Activated gamma-delta T cell treated with anti-CD3 and anti-CD28 coated beads, Interleukin-2, amount 50 U/mL, for 16 hours (primary cell): ENCODE measurements at places on chromosomes 5 and 9.

- DNase-seq = no peak
Measured at GRCh38 chr5:111675201-111675934, 81.6 kb downstream of the NREP start.

GRCh38 chr9:35102465-35102768 is 514 bp downstream of the STOML2 start:
- no peak for DNase-seq

GRCh38 chr5:43680286-43680685 is 77.3 kb downstream of the NNT start:
- DNase-seq = no peak

DNA sequence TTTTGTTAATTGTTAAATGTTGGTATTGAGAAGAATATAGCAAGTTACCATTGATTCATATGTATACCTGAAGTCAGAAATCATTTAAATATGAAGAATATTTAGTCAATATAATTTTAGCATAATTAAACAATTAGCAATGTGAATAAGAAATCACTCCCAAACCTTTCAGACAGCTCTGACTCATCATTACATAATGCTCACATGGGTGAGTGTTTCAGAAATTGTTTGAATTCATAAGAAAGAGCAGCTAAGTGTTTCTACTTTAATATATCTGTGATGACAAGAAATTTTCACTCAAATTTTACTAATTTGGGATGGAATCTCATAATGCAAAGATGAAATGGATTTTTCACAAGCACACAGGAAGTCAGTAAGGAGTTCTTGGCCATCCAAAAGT is 42.0 kb upstream of the CDC42SE2 start:
- no peak for DNase-seq

DNA sequence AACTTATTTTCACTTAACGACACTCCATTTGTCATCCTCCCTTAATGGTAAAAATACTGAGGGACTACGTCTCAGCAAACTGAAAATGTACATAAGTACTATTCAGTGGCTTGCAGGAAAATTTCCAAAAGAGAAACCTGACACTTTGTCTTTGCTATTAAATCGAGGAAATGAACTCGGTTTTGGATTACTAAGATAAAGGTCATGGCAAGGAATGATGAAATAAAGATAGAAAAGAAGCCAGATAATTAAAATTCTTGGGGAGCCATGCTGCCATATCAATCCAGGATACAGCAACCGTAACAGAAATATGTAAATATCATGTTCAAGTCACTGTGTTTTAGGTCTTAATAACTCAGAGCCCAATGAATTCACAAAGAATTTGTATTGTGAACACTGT is 647.8 kb downstream of the CDH9 start:
- no peak for DNase-seq

DNA sequence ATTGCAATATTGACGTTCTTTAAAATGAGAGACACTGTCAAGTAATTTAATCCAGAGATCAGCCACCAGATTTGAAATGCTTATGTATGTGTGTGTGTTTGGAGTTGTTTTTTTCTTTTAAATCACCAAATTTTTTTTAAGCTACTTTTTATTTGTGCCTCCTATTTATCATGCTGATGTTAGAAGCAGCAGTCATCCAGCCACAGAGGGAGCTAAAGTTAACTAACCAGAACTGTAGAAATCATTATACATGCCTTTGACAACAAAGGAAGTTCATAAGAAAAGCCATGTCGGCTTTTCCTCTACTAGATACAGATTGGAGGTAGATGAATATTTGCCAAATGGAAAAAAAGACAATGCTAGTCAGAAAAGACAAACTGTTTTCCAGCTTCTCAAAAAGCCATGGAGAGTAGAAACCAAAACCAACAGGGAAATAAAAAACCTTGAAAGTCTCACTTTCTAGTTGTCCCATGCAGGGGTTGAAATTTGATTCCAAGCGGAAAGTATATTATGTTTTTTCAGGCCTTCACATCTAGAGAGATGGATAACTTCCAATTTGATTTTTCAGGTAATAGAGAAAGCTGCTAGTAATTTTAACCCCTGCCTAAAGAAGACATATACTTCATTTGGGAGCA is 4.5 kb downstream of the PURA start:
- DNase-seq = no peak

DNA sequence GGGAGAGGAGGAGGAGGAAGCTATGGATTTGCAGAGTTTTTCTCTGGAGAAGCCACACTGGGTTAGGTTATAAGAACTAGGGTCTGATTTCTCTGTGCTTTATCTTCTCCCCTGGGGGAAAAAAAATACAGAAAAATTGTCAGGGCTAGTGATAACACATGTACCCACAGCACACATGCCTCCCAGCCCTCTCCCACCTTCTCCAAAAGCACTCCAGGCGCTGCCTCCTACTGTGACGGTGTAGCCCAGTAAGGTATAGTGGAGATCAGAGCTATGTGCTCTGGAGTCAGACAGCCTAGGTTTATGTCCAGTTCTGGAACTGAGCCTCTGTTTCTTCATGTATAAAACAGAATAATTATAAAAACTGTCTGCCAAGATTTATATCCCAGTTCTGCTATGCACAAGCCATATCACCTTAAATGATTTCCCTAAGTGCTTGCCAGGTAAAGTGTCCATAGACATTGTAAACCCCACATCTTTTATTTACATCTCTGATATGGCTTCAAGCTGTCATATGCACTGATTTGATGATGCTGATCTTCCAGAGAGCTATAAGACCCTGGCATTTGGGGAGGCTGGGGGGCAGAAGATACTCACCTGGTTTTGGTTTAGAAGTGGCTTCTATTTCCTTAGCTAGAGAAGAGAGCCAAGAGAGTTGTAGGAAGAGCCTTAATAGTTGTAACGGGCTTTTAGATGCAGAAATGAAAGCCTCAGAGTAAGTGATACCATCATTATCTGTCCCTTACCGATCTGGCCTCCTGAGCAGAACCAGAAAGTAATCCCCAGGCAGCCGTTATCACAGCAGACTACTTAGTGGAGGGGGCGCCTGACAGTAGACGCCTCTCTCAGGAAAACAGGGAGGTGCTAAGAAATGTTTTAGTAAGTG is 7.6 kb downstream of the SLC1A3 start:
- no peak for DNase-seq

DNA sequence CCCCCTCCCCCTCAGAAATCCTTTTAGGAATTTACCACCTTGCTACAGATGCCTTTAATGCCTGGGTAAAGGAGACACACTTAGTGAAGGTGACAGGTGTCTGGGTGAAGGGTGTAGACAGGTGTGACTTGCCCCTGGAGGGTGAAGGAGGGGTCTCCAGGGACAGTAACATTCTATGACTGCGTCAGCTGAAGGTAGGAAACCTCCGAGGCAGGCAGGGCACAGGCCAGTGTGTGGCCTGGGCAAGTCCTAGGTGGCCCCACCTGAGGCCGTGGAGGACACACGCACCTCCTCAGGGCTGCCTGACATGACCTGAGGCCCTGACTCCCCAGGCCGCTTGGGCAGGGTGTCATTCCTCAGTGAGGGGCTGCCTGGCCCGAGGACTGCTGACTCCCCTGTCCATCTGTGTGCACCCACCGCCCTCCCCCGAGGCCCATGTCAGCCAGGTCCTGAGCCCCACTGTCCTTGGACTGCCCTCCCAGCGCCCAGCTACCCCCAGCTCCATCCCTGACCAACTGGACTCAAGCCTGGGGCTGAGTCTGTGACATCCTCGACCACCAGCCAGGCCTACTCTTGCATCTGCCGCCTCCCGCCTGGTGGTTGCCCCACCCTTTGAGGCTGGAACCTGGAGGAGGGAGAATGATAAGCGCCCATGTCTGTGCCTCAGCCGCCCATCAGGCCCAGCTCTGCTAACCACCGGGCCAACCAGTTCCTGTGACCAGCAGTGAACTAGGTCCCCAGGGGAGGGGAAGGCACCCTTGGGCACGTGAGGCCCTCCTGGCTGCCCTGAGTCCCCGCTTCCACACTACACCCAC is 18.4 kb downstream of the CARD19 start:
- DNase-seq = no peak

DNA sequence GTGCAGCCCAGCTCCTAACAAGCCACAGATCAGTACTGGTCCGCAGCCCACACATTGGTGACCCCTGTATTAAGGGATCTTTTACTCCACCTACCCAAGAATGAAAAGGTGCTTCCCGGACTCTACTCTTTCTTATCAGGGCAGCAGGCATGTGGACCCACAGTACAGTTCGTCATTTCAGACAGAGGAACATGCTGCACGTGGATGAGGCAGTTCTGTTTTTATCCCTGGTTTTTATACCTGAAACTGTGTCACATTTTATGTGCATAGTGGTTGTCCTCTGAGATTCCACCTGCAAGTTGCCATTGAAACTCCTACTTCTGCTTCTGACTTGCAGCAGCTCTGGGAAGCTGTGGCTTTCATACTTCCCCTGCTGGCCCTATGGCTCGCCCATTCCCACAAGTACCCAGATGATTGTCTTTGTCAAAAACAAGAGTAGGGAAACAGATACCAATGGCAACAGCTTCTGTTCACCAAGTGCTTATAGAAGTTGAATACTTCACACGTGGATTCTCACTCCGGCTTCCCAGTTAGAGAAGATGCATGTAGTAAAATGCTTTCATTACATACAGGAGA is 208.0 kb downstream of the TRIO start:
- DNase-seq = no peak

- DNase-seq = no peak
Measured at GRCh38 chr5:1445689-1446601, 705 bp upstream of the SLC6A3 start.

DNA sequence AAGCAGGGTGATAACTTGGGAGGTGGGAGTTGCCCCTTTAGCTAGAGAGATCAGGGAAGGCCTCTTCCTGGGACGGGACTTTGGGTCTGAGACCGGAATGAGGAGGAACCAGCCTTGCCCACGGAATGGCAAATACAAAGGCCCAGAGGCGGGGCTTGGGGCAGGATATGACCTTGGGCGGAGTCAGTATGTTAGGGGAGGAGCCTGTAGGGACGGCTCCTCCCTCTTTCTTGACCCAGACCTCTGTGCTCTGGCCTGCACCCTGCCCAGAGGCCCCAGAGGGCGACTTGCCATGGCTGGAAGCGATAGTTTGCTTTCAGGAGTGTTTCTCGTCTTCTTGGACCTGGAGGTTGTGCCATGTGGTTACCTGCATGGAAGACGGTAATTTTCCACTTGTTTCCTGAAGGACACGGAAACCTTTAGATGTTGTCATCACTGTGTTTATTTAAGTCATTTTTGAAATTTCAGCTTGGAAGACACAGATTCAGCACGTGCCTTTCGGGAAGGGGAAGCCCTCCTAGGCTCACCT is 85.6 kb downstream of the DAB2IP start:
- no peak for DNase-seq

GRCh38 chr9:94779031-94779430 is 52.5 kb downstream of the AOPEP start:
- DNase-seq = no peak

DNA sequence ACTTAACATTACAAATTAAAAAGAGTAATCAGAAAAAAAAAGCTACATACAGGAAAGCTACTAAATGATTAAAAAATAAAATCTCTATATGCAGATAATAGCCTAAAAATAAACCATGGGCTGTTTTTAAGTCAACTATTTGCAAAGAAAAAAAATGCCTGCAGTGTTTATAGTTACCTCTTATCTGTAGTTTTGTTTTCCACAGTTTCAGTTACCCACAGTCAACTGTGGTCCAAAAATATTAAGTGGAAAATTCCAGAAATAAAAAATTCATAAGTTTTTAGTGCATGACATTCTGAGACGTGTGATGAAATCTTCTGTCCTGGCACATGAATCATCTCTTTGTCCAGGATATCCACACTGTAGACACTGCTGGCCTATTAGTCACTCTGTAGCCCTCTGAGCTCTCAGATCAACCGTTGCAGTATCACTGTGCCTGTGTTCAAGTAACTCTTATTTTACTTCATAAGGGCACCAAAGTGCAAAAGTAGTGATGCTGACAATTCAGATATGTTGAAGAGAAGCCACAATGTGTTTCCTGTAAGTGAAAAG is 59.2 kb downstream of the PRELID2 start:
- no peak for DNase-seq

GRCh38 chr5:134289509-134290113 is 63.7 kb upstream of the PPP2CA start:
- peak; percentile 17 for DNase-seq

DNA sequence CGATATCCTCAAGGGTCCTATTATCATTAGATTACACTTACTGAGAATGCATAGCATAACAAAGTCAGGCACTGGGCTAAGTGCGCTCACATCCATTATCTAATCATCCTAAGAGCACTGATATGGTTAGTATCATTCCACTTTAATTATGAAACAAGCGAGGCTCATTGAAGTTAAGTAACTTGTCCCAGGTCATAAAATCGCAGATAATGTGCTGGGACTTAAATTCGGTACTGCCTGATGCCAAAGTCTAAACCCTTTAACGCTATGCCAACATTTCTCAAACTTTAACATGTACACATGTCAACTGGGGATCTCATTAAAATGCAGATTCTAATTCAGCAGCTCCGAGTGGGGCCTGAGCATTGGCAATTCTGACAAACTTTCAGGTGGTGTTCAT is 204.7 kb downstream of the PTTG1 start:
- no peak for DNase-seq

DNA sequence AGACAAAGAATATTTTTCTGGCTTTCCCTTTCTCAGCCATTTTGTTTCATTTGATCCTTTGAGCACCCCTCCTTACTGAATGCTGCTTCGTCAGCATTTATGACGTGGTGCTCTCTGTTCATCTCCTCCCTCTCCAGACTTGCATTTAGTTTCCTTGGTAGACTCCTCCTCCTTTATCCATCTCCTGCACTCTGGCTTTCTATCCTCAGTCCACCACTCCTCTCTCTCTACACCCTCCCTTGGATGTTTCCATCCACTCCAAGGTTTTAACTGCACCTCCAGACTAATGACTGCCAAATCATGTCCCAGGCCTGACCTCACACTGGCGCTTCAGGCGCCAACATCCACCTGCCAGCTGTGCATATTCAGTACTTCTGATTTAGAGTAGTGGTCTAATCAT is 245.4 kb downstream of the RAB3C start:
- DNase-seq = no peak

GRCh38 chr9:89630508-89630907 is 25.7 kb downstream of the GADD45G start:
- no peak for DNase-seq

DNA sequence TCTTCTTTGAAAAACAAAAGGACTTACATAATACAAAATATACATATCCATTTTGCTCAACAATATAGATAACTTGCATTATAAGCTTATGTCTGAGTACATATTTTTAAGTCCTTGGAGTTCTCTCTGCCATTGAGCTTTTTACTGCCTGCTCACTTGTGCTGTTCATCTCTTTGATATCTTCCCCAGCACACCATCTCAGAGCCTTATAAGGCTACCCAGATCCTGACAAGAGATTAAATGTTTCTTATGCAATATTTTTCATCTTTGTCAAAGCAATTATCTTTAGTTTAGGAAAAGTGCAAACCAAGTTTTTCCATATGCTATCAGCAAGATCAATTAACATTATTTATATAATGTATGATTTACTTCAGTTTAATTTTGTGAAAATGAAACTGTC is 60.7 kb upstream of the ITGA1 start:
- no peak for DNase-seq

DNA sequence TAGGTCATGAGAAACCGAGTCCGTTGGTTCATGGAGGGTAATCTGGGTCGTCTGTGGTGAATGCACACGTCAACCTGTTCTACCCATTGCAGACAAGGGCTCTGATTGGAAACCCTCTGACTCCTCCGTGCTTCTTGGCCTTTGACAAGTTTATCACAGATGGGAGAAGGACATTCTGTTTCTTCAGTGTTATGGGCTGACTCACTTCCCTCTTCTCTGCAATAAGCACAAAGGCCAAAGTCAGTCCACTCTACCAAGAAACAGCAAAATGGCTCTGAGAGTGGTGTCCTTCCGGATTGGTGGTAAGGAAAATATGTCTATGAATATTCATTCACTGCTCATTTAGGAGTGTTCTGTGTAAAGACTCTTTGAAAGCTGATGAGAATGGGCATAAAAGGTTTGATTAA is 89.3 kb downstream of the FEM1C start:
- DNase-seq = no peak
